Ovary (tissue), 10 donors: ENCODE measurements at places on chromosomes 7 and 10.

- no peak for DNase-seq
These were observed 31.4 kb downstream of the LRRC17 start for GRCh38 chr7:102944241-102944640.

- no peak for DNase-seq
These were observed 303.5 kb downstream of the PAXIP1 start for GRCh38 chr7:154699417-154699816.

GRCh38 chr7:127978421-127978820, 52.8 kb downstream of the LRRC4 start:
- DNase-seq = no peak

DNA sequence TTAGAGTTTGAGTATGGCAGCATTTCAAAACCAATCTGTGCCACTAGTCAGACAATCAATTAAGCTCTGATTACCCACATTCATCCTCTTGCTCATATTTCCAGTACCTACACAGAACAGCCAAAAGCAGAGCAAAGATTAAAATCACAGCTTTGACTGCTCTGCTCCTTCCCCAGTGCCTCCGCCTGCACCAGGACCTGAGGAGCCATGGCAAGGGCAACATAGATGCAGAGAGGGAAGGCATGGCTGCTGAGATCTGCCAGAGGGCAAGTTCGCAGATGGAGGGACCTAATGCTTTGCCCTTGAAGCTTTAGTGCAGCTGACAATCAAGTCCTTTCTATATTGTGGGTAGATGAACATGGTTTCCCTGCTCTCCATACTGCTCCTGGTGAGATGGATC, 148.1 kb downstream of the HTR7 start:
- DNase-seq = no peak

DNA sequence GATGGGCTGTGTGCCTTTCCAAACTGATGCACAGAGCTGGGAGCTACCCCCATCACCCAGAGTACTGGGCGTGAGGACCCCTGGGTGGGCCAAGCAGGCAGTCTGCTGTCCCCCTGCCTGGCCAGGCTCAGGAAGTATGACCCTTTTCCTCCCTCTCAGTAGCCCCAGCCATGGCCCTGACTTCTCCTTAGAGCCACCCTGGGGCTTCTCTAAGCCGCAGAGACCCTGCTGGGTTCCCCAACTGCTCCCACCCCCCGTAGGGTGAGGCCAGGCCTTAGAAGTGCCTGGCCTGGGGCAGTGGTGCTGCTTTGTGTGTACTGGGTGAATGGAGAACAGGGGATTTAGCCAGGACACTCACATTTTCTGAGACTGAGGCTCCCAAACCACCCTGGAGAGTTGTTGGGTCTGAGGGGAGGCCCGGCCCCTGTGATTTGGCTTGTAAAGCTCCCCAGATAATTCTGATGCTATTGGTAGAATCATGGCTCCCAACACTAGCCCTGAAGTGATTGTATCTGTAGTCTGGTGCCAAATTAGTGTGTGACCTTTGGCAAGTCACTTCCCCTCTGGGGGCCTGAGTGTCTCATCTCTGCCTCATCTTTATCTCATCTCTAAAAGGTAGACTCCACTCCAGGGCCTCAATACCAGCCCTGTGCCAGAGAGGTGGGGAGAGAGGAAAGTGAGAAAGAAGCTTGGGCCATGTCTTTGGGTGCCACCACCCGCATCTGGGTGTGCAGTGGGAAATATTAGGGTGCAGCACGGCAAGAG, 99.7 kb upstream of the PPIF start:
- DNase-seq = no peak

DNA sequence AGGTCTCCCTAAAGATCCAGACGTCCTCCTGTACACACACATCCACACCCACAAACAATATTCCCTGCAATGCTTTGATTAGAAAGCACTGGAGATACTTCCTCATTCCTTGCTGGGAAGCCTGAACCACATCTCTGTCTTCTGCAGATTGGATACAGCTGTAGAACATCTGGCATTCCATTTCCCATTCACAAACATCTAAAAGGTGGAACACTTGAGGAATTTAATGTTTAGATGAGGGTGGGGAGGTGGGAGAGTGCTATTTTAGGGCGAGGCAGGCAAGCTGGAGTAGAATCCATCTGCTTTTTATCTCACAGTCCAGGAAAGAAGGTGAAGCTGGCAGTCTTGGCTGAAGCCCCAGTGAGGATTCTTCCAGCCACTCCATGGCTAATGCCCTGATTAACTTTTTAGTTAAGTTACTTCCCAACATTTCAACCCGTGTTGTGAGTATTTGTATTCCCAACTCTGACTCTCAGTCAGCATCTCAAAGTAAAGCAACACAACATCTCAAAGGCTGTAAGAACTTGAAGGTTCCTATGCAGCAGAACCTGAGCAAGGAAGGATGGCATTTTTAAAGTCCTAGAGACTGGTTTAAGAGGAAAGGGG, 46.1 kb downstream of the CYTH3 start:
- no peak for DNase-seq

- no peak for DNase-seq
These were observed 216.1 kb downstream of the TWIST1 start for GRCh38 chr7:18901351-18901750.

DNA sequence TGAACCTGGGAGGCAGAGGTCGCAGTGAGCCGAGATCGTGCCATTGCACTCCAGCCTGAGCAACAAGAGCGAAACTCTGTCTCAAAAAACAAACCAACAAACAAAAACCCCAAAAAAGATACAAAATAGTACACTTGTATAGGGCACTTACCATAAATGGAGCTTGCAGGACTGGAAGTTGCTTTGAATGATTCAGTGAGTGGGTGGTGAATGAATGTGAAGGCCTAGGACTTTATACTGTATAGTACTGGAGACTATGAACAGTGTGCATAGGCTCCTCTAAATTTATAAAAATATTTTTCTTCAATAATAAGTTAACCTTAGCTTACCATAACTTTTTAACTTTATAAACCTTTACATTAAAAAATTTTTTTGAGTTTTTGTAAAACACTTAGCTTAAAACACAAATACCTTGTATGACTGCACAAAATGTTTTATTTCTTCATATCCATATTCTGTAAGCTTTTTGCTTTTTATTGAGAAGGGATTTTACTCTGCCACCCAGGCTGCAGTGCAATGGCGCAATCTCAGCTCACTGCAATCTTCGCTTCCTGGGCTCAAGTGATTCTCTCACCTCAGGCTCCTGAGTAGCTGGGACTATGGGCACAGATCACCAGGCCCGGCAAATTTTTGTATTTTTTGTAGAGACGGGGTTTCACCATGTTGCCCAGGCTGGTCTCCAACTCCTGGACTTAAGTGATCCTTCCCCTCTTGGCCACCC, 6.9 kb upstream of the H2AZ2 start:
- DNase-seq = no peak

GRCh38 chr7:127892488-127893314, 138.5 kb downstream of the LRRC4 start:
- DNase-seq = no peak

DNA sequence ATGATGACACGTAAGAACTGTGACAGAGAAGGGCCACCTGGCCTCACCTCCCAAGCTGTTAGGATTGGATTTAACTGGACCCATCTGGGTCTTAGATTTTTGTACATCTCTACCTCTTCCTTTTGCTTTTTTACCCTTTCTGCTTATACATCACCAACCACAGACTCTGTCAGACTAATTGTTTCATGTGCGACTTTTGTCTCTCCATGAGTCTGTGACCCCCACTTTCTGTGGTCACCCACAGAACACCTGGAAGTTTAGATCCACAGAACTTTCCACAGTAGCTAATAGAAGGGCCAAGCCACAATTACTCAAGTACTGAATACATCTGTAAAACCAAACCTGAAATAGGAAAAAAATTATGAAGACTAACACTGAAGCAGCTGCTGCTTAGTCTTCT, 23.1 kb downstream of the SEC31B start:
- no peak for DNase-seq

DNA sequence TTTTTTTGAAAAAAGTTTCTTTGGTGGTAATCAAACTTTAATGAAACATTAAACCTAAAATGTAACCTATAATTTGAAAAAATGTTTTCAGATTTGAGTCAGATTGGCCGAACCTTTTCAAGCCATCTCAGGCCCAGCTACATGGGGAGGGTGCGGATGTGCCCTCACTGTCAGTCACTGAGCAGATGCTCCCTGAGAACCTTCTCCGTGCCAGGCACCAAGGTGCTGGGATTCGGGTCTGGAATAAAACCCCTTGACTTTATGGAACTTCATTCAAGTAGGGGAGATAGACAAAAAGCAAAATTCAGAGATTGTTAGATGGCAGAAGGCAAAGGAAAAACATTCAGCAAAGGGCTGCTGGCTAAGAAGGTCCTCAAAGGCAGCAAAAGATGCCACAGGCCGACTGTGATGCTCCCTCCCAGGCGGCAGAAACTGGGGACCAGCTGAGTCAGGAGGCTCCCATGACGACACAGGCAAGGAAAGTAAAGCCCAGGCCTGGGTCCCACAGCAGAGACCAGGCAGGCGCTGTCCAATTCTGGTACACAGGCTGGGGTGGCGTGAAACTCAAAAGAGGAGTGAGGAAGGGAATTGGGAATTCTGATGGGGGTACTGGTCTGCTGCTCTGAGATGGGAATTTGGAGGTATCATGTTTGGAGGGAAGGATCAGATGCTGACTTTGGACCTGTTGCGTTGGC, 82.2 kb upstream of the DDC start:
- no peak for DNase-seq

DNA sequence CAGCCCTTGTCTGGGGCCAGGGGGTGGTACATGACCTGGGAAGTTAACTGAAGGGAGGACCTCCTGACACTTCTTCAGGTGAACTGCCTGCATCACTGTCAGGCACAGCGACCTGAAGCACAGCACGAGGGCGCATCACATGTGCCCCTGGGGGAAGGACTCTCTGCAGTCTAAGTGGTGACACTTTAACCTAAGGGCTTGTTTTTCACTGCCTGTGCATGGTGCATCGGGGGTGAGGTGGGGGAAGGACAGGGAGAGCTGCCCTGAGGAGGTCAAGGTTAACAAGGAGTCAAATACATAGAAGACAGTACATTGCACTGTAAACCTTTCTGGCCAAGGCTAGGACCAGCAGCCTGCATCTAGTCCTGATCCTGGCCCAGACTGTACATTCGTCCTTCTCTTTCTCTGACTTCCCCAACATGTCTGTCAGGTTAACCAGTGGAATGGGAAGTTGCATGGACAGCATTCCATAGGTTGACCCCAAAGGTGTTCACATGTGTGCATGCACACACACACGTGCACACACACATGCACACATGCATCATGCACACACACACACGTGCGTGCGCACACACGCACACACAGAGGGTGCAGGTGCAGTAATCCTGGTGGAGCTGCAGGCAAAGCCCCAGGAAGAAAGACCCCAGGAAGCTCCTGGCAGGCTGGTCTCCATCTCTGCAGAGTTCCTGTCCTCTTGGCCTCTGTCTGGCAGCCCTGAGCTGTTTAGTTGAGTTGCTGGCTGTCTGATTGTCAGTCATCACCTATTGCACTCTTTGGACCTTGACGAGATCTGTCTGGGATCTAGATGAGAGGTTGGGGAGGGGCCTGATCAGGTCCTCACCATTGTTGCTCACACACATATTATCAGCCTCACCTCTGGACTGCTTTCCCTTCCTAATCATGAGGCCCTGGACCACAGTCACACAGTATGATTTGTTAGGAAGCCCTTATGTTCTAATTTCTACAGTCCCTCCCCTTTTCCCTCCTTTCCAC, 37.8 kb downstream of the WDFY4 start:
- no peak for DNase-seq

GRCh38 chr10:45249978-45250693, 65.3 kb downstream of the OR13A1 start:
- DNase-seq = no peak

DNA sequence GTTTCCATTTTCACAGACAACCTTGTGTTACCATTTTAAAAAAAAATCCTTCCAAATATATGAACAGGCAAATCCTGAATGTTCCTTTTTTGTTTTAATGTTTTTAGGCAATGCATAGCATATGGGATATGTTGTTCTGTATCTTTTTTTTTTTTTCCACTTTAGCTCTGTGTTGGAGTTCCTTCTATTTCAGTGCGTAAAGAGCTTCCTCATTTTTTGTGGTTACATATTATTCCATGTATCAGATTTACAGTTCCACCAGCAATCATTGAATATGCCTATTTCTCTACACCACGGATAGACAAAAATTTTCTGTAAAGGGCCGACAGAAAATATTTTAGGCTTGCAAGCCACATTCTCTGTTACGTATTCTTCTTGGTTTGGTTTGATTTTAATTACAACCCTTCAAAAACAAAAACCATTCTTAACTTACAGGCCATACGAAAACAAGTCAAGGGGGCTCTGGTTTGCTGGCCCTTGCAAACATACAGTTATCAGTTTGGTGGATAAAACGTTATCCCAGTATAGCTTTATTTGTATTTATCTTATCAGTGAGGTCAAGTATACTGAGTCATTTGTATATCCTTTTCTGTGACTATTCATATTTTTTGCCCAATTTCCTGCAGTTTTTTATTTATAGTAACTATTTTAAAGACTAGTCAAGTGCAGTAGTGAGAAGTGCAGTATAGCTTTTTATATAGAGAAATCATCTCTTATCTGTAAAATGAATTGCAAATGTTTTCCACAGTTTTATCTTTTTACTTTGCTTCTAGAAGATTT, 55.7 kb downstream of the RALA start:
- no peak for DNase-seq

- DNase-seq = no peak
These were observed 29.2 kb upstream of the ADGRA1 start for GRCh38 chr10:133058331-133059092.

- no peak for DNase-seq
These were observed 57.1 kb downstream of the TACR2 start for GRCh38 chr10:69359594-69359993.
